ENCODE measurements at places on chromosomes 1 and 21.

- no peaks in the 10 kb centered on the region for H3K36me3 ChIP-seq
- DNase-seq: no peak
- no peaks in the 10 kb centered on the region for H3K4me1 ChIP-seq
- no peak overlapping the region for H3K27ac ChIP-seq
These were observed 489.3 kb downstream of the AMY1C start for GRCh38 chr1:104238991-104239390.

DNA sequence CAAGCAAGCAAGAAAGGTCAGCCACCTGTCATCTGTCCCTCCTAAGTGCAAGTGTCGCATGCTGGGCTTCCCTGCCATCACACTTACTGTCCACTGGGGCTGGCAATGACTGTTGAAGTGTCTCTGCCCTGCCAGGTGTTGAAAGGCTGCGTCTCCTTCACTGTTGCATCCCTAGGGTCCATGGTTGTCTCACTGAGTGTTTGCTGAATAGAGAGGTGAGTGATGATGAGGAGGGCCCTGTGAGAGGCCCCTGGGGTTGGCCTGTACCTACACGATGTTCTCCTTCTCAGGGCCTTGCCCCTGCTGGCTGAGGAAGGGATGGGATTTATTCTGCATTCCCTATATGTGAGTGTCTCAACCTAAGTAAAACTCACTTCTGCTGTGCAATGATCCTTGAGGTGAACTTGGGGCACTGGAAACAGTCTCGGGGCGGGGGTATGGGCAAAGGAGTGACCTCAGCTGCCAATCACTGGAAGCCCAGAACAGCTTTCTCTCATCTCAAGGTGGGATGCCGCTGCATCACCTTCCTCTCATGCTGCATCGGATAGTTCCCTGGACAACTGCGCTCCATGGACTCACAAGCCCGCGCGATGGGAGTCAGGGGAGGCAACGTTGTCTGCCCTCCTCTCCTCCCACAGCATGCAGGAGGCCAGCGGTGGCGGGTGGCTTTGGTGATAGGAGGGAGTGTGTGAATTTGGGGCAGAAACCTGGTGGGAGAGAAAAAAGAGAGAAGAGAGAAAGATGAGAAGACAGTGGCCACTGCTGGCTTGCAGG lies 35.8 kb upstream of the SOX13 start:
- no peak overlapping the region for H3K27ac ChIP-seq
- H3K4me1 ChIP-seq: no peaks in the 10 kb centered on the region
- H3K4me3 ChIP-seq: no peak overlapping the region

DNA sequence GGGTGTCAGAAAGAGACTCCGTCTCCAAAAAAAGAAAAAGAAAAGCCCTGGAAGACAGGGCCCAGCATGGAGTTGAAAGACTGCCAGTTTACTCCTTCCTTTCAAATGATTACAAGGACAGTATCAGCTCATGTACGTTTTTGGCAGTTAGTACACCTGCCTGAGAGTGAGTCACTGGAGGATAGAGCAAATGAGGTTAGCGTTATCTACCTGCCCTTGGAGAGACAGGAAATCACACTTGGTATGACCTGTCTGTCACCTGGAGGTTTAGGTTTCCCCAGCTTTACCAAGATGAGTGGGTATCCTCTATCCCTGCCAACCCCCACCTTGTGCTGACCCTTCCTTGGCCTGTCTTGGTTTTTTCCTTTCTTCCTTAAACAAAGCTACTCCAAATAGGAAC lies 96.8 kb upstream of the BMP8A start:
- H3K4me3 ChIP-seq: no peak overlapping the region
- peaks cover 53% of the 10 kb centered on the region for H3K36me3 ChIP-seq
- no peak for DNase-seq
- H3K27ac ChIP-seq: peak overlapping the region; percentile 39

- DNase-seq: no peak
- peaks cover 2% of the 10 kb centered on the region for H3K4me1 ChIP-seq
- no peak overlapping the region for H3K4me3 ChIP-seq
- peaks cover 7% of the 10 kb centered on the region for H3K27me3 ChIP-seq
- no peaks in the 10 kb centered on the region for H3K36me3 ChIP-seq
These were observed 74.3 kb upstream of the CAPZB start for GRCh38 chr1:19559641-19560040.

DNA sequence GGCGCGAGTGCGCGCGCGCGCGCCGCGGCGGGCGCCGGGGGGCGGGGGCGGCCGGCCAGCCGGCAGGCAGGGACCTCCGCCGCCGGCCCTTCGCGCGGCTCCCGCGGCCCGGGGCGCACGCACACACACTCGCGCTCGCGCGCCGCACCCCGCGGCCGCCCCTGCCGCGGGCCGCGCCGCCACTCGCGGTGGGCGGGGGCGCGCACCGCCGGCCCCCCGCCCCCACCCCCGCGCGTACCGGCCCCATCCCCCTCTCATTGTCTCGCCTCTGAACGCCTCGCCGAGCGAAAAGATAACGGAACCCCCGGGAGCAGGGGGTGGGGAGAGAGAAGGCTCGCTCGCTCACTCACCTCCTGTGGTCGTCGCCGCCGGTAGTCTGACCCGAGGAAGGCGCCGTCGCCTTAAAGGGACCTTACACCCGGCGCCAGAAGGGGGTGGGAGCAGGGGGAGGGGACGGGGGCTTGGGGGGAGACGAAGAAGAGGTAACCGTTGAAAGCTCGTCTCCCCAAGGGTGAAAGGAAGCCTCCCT lies 428 bp downstream of the POGZ start:
- H3K4me1 ChIP-seq: peaks cover 39% of the 10 kb centered on the region
- H3K27ac ChIP-seq: peak overlapping the region; percentile 92
- H3K36me3 ChIP-seq: peaks cover 9% of the 10 kb centered on the region
- peaks cover 12% of the 10 kb centered on the region for H3K27me3 ChIP-seq
- DNase-seq: peak; percentile 57
